ENCODE measurements at places on chromosomes 6 and 20.

GRCh38 chr6:141587482-141588266 is 545.1 kb upstream of the GJE1 start:
- no peak for DNase-seq

DNA sequence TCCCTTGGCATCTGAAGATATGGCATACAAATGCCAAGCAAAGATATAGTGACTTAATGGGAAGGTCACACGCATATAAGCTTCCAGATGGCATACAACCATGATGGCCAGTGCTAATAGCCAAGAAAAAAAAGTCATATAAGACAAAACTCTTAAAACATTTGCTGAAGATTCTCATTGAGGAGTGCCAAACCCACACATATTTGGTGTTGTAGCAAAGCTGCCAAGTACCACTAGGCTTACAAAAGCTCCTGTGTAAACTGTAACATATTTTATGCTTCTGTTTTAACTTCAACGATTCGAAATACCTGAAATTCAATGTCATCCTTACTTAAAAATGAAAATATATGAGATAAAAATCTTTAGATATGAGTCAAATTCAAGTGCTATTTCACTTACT is 123.0 kb downstream of the HMGCLL1 start:
- no peak for DNase-seq

GRCh38 chr6:166747644-166748595 is 120.9 kb upstream of the RPS6KA2 start:
- no peak for DNase-seq

- DNase-seq, result peak; percentile 72
These were observed 258.9 kb downstream of the COL12A1 start for GRCh38 chr6:74946961-74947360.

GRCh38 chr6:108755257-108756240 is 92.7 kb upstream of the ARMC2 start:
- no peak for DNase-seq

GRCh38 chr6:3147914-3148757 is 9.2 kb downstream of the TUBB2A start:
- no peak for DNase-seq

- no peak for DNase-seq
These were observed 19.3 kb downstream of the SULF2 start for GRCh38 chr20:47765691-47766594.

GRCh38 chr6:150936021-150936555 is 70.6 kb downstream of the MTHFD1L start:
- DNase-seq, result no peak

- DNase-seq, result no peak
These were observed 95.0 kb downstream of the NKAIN2 start for GRCh38 chr6:123898665-123899064.

DNA sequence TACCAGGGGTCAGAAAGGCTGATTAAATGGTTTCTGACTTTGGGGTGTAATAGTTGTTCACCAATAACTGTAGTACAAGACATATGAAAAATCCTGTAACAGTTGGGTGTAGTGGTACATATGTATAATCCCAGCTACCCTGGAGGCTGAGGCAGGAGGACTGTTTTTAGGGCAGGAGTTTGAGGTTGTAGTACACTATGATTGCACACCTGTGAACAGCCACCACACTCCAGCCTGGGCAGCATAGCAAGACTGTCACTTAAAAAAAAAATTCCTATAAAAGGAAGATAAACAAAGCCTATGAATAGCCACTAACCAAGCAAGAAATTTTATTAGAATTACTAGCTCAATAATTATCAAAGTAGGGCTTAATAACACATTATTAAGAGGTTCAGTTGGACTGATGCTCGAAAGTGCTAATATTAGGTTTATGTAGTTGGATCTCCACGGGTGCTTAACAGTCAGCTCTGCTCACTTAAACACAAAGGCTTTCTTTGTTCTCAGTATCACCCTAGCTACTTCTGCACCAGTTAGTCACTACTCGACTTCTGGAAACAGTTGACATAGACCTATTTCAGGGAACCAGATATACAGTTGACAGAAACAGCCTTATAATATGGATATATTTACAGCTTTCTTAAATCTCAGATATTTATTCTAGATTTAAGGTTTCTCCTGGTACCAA is 113.0 kb downstream of the MTFR2 start:
- DNase-seq, result peak; percentile 6

- no peak for DNase-seq
These were observed 35.9 kb upstream of the MAP3K4 start for GRCh38 chr6:160955508-160956295.

GRCh38 chr20:59667131-59667530 is 62.8 kb downstream of the PHACTR3 start:
- no peak for DNase-seq

DNA sequence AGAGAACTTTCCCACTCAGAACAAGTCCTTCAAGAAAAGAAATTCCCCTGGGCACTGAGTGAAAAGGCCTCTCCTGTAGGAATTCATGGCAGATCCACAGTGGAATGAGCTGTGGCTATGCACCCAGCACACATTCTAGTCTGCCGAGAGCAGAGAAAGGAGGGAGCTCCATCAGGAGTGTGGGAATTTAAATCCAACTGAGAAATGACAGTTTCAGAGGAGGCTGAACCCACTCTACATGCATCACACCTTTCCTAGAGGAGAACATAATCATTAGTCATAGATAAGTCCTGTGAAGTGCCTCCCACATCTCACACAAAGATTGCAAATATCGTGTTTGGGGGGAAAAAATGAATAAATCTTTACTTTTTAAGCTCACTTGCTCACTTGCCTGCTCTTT is 530.2 kb upstream of the HTR1E start:
- no peak for DNase-seq

GRCh38 chr6:44219815-44220784 is 3.3 kb upstream of the SLC29A1 start:
- no peak for DNase-seq

- DNase-seq, result no peak
These were observed 6.2 kb downstream of the TREML1 start for GRCh38 chr6:41147917-41148316.

DNA sequence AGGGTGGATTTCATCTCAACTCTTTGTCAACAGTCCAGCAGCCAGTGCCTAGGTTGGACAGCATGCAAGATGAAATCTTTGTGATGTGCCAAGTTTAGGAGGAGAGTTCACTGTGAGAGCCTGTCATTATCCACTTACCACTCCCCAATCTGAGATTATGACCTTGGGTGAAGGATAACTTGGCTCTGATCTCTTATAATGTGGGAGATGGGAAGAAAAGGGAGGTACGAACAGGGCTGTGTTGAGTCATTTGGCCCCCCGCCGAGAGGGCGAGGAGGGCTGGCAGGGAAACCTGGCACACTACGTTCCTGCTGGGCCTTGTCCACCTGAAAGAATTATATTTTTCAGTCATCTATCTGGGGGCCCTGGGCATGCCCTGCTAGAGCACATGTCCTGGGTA is 35.8 kb downstream of the LAMA4 start:
- DNase-seq, result no peak

DNA sequence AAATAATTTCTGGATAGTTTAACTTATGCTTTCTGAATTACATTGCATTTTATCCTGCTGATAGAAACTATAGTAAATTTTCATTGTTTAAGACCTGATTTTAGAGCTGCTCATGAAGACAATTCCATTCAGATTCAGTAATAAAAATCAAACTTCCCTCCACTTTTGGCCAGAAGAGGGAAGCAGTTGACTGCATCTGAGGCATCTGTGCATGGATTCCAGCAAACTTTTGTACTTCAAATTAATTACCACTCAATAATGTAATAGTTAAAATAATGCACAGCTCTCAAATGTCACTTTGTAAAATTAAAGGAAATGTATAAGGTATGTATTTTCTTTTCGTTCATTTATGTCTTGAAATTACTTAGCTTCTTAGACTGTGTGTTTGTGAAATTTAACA is 64.2 kb upstream of the SLC35B3 start:
- DNase-seq, result peak; percentile 13

DNA sequence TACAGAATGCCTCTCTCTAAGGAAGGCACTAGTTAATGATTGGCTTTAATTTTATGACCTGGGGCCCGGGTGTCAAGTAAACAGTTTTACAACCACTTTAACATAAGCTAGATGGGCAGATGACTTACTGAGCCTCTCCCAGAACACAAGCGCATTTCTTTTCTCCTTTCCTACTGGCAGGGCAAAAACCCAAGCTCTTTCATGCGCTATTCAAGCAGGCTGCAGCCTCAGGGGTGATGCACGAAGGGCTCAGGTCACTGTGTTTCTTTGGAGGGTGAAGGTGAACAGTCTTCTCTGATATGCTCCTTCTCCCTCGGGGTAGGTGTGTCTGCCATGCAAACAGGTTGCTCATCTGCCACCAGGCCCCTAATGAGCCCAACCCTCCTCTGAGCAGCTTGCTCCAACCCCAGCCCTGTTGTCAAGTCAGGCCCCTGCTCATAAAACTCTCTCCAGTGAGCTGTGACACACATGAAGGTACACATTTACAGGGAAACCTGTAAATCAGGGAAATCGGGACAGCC is 73.5 kb upstream of the CDH4 start:
- DNase-seq, result no peak

DNA sequence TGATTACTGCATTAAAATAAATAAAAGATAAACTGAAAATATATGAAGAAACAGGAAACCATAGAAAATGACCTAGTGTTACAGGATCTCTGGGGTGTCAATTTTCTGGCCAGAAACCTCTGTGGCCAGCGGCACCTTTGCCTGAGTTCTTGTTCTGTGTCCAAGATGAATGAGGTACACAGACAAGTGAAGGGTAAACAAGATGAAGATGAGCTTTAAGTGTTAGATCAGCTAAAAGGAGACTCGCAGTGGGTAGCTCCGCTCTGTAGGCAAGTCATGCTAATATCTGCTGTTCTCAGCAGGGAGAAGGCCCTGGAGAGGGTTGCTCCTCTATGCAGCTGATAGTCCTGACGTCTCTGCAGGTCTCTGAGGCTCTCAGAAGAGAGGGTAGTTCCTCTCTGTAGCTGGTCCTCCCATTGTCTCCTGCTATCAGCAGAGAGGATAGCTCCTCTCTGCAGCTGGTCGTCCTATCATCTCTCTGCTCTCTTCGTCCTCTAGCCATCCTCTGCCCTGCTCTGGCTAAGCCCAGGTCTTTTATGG is 35.9 kb upstream of the TBC1D22B start:
- DNase-seq, result no peak

GRCh38 chr6:79111549-79111948 is 33.5 kb upstream of the PHIP start:
- no peak for DNase-seq

DNA sequence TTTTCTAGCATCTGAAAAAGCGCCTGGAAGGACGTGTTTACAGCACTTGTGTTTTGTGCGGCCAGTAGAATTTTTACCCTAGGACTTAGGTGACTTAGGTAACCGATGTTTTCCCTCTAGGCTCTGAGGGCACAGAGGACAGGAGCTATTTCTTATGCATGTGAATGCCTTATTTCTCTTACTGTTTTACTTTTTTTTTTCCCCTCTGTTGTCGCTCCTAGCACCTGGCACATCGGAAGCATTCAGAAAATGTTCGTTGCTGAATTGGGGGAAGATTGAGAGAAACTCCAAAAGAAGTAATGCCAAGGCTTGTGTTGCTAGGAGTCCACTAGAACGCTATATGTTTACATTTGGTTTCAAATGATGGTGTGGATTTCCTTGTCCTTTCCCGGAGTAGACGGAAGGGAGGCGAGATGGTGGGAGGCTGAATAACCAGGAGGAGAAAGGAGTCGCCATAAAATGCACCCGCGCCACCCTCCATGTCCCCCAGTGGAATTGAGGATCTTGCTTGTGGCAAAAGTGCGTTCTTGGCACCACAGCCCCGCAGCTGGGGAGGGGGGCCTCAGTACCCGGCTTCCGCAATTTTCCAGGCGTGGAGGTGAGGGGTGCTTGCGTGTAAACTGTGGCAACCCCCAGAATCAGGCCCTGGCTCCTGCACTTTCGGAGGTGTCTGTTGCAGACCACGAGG is 6.9 kb downstream of the OLIG3 start:
- DNase-seq, result no peak

DNA sequence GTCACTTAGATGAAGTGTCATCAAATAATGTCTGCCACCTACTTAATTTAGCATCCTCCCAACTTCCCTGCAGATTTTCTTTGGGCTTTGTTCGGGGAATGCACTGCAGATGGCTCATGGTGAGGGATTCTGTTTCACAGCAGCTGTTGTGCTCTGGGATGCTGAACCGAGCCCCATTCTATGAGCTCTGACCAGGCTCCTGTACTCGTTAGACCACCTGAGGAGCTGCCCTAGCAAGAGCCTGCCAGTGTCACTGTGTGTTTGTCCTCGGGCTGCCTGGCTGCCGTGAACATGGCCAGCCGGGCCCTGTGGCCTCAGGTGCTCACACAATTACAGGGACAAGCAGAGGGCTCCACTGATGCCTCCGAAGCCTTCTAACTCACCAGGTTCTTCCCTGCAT is 238.8 kb upstream of the ECI2 start:
- no peak for DNase-seq

DNA sequence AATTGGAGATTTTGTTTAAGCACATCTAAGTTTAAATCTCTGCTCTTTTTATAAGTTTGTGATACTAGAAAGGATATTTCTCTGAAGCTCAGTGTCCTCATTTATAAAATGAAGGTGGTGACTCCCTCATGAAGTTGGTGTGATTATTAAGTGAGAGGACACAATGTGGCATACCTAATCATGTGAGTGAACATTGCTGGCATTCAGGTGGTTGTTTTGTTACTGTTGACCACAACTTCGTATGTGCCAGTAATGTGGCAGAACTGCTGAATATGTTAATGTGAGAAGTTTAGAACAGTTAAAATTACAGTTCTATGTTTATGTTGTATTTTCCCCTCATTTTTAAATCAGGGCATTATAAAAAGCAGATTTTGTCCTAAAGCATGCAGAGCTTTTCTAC is 127.2 kb downstream of the STXBP5 start:
- DNase-seq, result no peak

- no peak for DNase-seq
These were observed 13.2 kb downstream of the SERAC1 start for GRCh38 chr6:158154816-158155215.

GRCh38 chr6:19755181-19755580 is 82.0 kb upstream of the ID4 start:
- no peak for DNase-seq

DNA sequence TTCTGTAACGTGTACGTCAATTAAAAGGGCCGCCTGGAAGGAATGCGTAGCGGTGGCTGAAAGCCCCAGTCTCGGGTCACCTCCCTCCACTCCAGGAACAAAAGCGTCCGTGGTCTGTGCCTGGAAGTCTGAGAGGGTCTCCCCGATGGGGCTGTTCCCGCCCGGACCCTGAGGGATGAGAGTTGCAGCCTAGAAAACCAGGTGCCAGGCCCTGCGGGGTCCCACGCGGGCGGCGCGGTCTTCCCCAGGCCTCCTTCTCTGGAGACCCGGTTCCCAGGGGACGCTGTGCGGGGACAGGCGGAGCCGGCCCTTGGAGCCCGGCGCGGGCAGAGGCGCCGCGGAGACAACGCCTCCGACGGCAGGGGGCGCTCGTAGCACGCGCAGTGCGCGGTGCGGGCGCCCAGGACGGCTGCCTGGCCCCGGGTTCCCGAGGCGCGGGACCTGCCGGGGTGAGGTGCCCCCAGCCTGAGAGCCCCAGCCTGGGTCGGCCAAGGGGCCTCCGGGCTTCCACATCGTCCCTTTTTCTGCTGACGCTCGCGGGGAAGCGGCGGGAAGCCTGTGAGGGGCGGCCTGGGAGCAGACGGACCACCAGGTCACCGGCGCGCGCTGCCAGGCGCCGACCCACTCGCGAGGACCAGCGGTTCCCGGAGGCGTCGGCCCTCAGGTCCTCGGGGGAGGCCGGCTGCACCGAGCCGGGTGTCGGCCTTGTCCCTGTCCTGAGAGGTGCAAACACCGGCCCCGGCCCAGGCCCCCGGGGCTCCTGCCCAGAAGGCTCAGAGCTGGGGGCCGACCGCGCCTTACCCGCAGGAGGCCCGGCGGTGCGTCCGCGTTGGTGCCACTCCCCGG is 5.3 kb upstream of the FOXC1 start:
- DNase-seq, result no peak

- DNase-seq, result no peak
These were observed 649.7 kb upstream of the GJE1 start for GRCh38 chr6:141482796-141483597.

All from HCT116 (cell line).